HCT116 (cell line): ENCODE measurements at places on chromosomes 6 and 20.

GRCh38 chr6:6405031-6405430, 84.6 kb upstream of the F13A1 start:
- no peak for DNase-seq

DNA sequence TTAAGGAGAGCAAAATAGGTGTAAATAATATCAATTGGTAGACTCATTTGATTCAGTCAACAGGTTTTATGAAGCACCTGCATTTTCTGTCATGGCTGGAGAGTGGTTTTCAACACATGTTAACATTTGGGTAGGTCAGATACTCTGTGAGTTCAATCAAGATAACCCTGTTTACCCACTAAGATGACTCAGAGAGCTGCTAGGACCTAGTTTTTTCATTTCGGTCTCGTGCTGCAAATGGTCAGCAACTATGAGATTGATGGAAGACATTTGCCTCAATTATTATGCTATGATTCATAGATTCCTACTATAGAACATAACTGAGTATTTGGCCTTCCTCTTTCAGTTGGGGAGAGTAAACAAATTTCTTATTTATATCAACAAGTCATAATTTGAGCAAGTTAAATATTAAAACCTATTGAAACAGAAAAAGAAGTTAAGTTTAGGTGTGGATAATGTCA, 391.4 kb upstream of the CITED2 start:
- peak; percentile 55 for DNase-seq

DNA sequence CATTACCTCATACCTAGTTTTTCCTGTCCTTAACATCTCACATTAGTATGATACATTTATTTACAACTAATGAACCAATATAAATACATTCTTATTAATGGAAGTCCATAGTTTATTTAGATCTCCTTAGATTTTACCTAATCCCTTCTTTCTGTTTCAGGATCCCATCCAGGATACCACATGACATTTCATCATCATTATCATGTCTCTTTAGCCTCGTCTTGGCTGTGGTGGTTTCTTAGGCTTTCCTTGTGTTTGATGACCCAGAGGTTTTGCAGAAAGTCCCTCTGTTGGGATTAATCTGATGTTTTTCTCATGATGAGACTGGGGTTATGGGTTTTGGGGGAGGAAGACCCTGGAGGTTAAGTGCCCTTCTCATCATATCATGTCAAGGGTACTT, 89.3 kb upstream of the IYD start:
- DNase-seq, result no peak

DNA sequence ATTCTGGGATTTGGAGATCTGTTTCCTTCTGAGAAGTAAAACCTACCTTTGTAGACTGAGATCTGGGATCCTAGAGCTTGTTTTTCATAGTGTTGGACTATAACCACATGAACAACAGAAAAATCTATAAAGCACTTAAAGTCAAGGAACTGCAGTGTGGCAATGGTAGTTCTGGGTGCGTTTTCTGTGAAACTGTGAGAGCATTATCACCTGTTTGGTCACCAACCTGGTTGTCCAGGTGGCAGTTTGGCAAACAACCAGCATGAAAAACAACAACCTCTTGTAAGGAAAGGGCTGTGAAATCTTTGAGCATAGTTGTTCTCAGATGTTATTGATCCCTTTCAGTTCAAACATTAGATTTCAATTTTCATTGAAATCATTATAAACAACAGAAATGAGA, 215.8 kb upstream of the CITED2 start:
- DNase-seq, result no peak

DNA sequence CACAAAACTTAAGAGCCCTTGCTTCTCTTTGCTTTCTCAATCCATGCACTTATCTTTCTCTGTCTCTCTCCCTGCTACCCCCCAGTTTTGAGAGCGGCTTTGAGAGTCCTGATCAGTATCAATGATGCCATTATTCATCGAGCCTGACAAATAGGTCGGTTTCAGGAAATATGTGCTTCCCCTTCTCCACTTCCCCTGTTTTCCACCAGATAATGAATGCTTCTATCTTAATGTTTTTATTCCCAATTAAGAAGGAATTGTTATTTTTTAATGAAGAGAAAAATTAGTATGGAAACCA, 117.7 kb downstream of the KIF13A start:
- DNase-seq, result no peak

GRCh38 chr6:46923476-46923875, 1.7 kb upstream of the ADGRF5 start:
- DNase-seq, result no peak

DNA sequence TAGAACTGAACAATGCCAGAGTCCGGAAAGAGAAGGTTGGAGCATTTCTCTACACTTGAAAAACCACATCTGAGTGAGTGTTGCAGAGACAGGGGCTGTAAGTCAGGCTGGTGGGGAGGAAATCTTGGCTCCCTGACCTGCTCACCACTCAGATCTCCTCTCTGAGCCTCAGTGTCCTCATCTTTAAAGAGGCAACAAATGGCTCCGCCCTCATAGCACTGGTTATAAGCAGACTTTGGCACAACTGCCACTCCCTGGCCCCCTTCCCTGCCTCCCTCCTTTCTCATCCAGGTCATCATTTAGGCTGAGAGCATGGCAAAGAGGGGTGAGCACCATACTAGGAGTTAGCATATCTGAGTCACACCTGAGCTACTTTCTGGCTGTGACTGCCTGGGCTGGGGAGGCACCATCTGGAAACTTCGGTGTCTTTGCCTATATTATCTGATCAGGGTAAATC, 10.6 kb downstream of the SIRPG start:
- DNase-seq, result no peak

DNA sequence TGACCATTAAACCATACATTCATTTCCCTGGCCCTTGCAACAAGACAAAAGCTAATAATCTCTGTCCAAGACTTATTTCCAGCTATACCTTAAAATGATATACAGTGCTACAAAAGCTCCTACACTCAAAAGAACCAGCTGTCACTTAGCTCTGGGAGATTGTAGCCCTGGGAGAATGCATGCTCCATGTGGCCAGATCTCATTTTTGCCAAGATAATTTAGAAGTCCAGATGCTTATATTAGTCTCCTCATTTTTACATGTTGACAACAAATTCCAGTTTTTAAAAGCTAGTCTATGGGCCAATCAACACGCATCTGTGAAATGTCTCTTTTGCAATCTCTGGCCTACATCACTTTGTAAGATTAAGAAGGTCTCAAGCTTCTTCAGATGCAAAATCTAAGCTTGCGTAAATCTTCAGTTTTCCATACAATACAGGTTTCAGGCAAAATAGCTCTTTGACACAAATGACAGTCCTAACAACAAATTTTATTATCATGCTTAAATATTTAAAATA, 27.1 kb downstream of the TASP1 start:
- DNase-seq, result no peak

- DNase-seq, result no peak
These were observed 24.0 kb downstream of the HBS1L start for GRCh38 chr6:135030532-135031178.

GRCh38 chr20:37185686-37186085, 6.3 kb upstream of the MROH8 start:
- DNase-seq, result no peak

- no peak for DNase-seq
These were observed 14.5 kb upstream of the PCMTD2 start for GRCh38 chr20:64241061-64241460.

- no peak for DNase-seq
These were observed 327.9 kb upstream of the MARCKS start for GRCh38 chr6:113529196-113529595.

DNA sequence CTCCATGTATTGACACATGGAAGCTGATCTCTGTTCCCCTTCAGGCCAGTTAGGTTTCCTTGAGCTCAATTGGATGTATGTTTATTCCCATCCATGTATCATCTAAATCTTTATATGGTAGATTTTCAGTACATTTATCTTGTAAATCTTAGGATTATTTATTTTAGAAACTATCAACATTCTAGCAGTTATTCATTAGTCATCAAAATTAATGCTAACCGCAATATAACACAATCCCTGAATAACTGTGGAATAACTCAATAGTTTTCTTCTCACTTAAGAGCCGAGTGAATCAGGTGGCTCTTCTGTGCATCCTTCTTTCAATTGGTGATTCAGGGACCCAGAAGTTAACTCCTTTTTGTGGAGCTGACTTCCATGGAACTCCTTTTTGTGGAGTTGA, 15.5 kb upstream of the TBX18 start:
- DNase-seq, result no peak

- no peak for DNase-seq
These were observed 1008.3 kb downstream of the KIF16B start for GRCh38 chr20:15564981-15565380.

DNA sequence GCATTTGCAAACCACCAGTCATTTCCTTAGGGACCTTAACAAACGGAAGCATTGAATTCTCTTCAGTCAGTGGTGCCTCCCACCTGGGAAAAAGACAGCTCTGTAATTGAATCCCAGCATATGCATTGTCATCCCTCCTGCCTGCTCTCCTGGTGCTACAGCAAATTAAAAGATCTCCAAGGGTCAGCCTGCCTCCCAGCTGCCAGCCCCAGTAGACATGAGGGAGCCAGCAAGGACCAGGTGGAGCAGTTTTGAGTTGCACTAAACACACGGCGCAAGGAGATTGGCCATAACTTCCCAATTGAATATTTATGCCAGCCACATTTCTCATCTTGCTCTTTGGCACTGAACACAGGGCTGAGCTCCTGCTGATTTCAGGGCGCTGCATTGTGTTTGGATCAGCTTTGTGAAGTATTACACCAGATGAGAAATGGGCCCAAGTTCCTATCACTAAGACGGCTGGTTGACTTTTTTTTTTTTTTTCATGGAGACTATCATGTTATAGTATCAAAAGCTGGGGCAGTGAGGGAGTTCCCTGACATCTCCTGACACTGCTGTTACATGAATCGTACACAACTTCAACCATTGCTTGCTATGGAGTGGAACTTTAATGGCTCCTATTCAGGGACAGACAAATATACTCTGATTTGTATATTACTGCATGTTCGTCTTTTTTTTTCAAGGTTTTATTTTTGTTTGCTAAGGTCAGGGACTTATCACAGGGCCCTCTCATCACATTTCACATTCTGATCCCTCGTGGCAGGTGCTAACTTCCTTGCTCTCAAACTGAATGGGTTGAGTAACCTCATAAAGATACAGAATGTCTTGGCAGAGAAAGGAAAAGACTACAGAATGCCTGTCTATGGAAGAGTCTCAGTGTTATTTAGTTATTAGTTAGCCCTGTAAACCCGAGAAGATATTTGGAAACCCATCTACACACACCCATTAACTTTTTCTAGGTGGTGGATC, 191.1 kb downstream of the EYA4 start:
- DNase-seq, result no peak

GRCh38 chr20:10543480-10543879, 108.4 kb downstream of the SLX4IP start:
- DNase-seq, result no peak

DNA sequence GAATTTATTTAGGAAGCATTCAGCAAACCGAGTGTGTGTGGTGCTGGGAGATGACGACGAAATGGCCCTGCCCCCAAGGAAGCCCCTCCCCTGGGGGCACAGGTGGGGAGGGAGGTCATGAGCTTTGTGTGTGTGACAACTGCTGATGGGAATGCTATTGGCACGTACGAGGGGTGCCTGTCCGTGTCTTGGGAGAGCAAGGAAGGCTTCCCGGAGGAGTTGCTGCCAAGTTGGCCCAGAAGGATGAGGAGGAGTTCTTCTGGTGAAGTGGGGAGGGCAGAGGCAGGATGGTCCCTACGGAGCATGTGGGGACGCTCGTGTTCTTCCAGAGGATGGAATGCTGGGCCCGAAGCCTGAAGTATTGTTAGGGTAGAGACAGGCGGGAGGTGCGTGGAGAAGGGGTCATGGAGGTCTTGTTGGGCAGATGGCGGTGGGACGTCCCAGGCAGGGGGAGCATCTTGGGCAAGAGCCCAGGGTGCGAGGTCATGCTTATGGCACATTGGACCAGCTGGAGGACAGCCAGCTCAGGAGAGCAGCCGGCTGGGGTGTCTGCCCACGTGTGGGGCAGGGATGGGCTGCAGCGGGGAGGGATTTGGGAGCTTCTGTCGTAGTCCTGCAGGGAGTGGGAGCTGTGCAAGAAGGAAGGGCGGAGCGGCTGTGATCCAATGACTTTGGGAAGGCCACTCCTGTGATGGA, 46.1 kb downstream of the SYNJ2 start:
- DNase-seq, result no peak

- no peak for DNase-seq
These were observed 295.0 kb upstream of the PRDM1 start for GRCh38 chr6:105791179-105791578.

DNA sequence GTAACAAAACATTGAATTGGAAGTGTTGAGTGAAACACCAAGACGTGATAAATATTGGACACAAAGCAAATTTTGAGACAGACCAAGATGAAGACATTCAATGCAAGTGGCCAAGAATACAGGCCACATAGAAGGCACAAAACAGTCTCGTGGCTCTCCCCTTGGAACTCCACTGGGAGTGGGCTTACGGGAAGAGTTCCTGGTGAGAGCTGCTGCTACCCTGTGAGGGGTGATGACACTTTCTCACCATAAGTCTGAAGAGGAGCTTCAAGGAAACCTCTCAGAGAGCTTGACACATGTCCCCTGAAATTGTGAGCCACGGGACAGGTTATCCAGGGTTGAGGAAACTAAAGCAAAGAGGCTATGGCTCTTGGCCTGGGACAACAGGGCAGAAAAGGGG, 48.6 kb upstream of the SLC22A16 start:
- no peak for DNase-seq

- no peak for DNase-seq
These were observed 41.7 kb upstream of the EMILIN3 start for GRCh38 chr20:41408156-41408794.

- no peak for DNase-seq
These were observed 51.8 kb downstream of the SLC35B3 start for GRCh38 chr6:8383584-8383983.

DNA sequence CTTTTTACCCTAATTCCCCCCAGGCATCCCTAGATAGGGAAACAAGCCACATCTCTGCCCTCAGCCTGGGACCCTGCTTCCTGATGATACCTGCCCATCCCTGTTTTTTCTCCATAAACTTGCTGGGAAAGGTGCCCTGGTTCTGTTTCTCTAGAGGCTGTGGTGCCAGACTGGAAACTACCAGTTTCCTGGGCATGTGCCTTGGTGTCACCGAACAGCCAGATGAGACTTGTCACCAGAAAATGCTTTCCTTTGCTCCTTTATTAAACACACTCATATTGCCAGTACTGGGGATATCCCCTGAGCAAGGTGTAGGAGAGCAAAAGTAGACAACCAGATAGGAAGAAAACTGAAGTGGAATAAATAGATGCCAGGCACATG, 16.8 kb downstream of the SRSF3 start:
- DNase-seq, result no peak

DNA sequence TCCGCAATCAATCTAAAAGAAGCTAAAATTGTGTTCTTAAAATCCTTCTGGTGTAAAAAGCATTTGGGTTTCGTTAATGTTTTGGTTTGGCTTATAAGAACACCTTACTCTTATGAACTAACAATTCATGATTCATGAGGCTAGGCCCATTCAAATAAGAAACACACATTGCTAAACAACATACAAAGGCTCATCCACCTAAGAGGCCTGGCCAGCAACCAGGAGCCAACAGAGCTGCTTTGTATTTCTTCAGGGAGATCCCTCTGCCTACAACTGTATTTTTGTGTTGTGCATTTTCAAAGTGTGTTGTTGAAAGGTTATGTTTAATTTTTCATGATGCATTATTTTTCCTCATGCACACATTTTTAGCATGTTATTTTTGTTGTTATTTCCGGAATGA, 98.6 kb downstream of the PTPRK start:
- no peak for DNase-seq
